Esophagus mucosa (tissue), 1 donor: ENCODE measurements at places on chromosomes 13 and 19. TPM values are rescaled to one million over a fixed set of nuclear protein-coding genes. Genes with fewer than 3 reads are reported as not detected.

- ATAC-seq, result no peak
Observed at GRCh38 chr13:44542361-44542760, 33.8 kb downstream of the TSC22D1 start.

DNA sequence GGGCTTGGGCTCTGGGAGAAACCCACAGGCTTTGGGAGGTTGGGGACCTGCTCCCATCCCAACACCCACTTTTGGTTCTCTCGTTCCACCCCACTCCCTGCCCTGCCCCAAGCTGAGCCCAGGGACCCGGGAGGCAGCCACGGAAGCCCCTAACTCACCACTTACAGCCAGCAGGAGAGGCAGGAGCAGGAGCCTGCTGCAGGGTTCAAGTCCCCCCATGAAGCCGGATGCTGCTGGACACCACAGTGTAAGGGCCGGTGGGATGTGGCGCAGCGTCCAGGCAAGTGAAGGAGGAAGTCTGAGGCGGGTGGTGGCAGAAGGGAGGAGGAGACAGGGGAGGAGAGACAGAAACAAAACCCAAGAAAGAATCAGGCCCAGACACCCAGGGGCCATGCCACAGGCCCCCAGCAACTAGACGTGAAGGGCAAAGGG is at the start of gene TYROBP:
TYROBP (minus strand) TSS at position 286 of the 432 bp plus-strand sequence; CDS start at position 219, 67 bp downstream.
- ATAC-seq, result no peak

DNA sequence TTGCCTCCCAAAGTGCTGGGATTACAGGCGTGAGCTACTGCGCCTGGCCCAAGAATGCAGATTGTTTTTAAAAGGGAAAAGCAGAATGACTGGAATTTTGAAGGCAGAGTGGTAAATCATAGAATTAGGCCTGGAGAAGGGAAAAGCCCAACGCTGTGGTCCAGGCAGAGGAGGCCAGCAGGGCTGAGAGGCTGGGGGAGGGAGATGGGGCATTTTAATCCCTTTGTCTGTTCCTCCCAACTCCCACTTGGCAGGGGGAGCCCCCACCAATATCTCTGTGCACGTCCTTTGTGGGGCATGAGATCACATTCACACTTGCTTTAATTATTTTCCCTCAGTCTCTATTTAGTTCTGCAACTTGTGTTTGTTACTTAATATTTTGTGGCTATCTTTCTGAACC is 54.4 kb upstream of the RANBP3 start:
- no peak for ATAC-seq

The ZNF430 gene
- 9.9 TPM for total RNA-seq

The RYR1 gene
- 6.4 TPM for total RNA-seq

- no peak for ATAC-seq
Observed at GRCh38 chr19:40228863-40229262, 2.4 kb upstream of the CCNP start.

DNA sequence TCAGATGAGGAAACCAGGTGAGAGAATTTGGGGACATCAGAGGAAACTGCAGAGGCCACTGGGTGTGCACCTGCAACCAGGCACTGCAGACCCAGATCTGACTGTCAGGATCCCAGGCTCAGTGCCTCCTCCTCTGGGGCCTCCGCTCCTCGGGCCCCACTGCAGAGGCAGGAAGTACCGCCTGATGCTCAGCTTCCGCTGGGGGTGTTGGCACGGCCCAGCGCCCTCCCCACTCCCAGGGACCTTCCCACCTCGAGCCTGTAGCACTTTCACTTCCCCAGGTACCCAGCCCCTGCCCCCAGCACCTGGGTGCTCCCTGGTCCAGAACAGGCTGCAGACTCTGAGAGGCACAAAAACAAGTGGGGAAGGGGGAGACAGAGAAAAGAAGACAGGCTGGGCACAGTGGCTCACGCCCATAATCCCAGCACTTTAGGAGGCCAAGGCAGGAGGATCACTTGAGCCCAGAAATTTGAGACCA is 1.4 kb upstream of the CD37 start:
- ATAC-seq, result peak; percentile 50

The CBLC gene
- total RNA-seq, result 36.2 TPM

The KLF12 gene
- 0.88 TPM for total RNA-seq

- ATAC-seq, result no peak
Observed at GRCh38 chr13:50712881-50713280, 130.6 kb downstream of the DLEU7 start.

- no peak for ATAC-seq
Observed at GRCh38 chr19:19385896-19386869, 19.3 kb upstream of the GATAD2A start.

- no peak for ATAC-seq
Observed at GRCh38 chr19:30388819-30389218, 16.6 kb downstream of the ZNF536 start.

- peak; percentile 19 for ATAC-seq
Observed at GRCh38 chr19:41569481-41570150, 6.3 kb upstream of the CEACAM21 start.

GRCh38 chr13:28753946-28754345 is 35.2 kb upstream of the SLC46A3 start:
- no peak for ATAC-seq

- no peak for ATAC-seq
Observed at GRCh38 chr19:34904664-34905527, 21.8 kb upstream of the ZNF30 start.

The EFNB2 gene
- 16.8 TPM for total RNA-seq

The ZNF439 gene
- total RNA-seq, result 0.84 TPM

GRCh38 chr13:35208587-35208986 is 266.5 kb downstream of the NBEA start:
- no peak for ATAC-seq

DNA sequence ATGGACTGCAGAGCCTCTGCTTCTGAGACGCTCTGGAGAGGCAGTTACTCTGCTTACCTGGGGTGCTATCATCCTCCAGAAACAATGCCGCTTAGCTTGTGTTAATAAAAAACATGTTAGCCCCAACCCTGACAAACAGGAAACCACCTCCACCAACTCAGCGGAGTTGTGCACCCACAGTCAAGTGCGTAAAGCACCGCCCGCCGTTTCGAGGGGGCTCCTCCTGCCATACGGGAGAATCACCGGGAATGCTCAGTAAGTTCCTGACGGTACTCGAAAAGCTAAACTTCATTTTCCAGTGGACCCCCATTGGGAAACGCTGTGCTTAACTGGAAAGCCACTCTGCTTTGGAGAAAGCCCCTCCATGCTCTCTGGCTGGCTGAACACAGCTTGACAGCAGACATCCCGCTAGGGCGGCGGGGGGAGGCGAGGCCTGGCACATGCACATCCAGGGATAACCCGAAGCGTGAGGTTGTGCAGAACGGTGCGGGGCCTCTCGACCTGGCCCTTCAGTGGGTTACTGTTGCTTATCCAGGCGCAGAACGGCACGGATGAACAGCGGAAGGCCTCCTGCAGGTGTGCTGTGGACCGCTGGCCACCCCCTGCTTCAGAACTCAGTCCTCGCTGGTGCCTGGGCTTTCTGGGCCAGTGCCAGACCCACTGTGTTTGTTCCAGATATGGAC is 17.1 kb downstream of the GAS6 start:
- ATAC-seq, result no peak

The PABPC3 gene
- total RNA-seq, result 0.12 TPM

The ZNF835 gene
- total RNA-seq, result 0.04 TPM

DNA sequence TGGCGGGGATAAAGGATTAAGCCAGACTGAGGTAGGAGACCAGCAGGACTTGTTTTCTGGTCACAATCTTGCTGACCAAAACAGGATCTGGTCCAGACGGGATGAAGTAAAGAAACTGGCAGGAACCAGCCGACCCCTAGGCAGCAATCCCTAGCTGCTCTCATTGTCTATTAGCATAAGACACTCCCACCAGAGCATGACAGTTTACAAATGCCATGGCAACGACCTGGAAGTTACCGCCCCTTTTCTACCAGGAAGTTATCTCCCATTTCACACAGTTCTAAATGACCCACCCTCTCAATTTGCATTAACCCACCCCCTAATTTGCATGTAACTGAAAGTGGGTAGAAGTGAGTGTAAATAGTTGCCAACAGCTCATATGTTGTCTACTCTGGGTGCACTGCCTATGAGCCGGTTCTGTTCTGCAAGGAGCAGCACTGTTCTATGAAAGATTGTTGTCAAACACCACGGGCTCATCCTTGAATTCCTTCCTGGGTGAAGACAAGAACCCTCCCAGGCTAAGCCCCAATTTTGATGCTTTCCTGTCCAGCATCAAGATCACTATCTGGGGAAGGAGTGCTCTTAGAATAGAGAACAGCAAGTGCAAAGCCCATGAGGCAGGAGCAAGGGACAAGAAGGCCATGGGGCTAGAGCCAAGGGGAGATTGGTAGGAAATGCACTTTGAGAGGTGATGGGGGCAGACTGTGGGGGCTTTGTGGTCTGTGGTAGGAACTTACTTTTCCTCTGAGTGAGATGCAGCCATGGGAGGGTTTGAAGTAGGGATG is 13.9 kb upstream of the FBXO27 start:
- ATAC-seq, result peak; percentile 77

DNA sequence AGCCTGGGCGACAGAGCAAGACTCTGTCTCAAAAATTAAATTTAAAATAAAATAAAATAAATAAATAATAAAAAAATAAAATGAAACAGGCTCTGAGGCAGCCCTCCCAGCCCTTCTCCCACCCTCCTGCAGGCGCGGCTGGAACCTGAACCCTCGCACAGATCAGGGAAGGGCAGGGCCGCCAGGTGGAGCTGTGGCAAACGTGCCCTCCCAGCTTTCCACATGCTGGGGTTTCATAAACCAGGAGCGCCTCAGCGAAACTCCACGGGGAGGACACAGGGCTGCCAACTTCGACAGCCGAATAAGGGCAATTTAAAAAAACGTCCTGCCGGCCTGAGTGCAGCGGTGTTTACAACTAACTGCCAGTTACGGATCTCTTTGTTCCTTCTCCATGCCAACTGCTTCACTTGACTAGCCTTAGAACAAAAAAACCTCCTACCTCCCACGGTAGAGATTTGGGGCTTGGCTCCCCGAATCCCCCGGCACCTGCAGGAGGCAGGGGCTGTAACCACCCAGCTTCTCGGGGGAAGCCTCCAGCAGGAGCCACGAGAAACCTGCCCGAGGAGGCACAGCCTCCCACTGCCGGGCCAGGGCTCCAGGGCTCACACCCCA is 15.9 kb downstream of the ZNF787 start:
- ATAC-seq, result peak; percentile 75

DNA sequence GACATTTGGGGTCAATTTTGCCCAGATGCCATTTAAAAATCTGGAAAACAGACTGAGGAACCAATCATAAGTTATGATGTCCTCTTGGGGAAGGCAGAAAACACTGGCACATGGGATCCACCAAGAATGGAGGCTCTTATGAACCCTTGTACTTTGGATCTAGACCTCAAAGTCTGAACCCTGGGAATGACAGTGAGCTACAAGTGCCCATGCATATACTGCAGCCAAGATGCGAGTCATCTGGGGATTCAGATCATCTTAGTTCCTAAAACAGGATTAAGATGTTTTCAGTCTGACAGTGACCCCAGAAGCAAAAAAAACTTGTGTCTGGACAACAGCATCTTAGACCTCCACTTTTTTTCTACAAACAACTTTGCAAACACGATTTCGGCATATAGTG is 100.2 kb upstream of the SIAH3 start:
- no peak for ATAC-seq

- ATAC-seq, result no peak
Observed at GRCh38 chr19:3316659-3317207, 49.6 kb upstream of the NFIC start.

The CCL25 gene
- not detected for total RNA-seq

The TMC4 gene
- total RNA-seq, result 36.5 TPM

- ATAC-seq, result peak; percentile 89
Observed at GRCh38 chr19:3572132-3572854, 451 bp upstream of the HMG20B start.

The ATP8B3 gene
- total RNA-seq, result 1.8 TPM

DNA sequence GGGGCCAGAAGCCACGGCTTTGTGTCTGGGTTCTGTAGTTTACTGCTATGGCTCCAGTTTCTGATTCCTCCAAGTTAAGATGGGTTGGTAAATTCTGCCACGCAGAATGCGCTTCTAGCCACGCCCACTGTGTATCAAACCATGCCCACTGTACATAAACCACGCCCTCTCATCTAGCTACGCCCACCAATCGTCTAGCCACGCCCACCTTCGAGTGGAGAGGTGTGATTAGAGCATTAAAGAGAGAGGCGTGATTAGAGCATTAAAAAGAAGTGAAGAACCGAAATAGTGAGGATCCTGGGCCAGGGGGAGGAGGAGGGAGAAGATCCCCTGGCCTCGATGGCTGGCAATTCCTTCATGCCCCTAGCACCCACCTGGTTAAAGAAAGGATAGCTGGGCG is 43.7 kb upstream of the ADGRE5 start:
- peak; percentile 29 for ATAC-seq
